ENCODE measurements at places on chromosomes 3 and 15.

- DNase-seq, result no peak
Measured at GRCh38 chr3:187992609-187993008, 161.3 kb upstream of the LPP start.

DNA sequence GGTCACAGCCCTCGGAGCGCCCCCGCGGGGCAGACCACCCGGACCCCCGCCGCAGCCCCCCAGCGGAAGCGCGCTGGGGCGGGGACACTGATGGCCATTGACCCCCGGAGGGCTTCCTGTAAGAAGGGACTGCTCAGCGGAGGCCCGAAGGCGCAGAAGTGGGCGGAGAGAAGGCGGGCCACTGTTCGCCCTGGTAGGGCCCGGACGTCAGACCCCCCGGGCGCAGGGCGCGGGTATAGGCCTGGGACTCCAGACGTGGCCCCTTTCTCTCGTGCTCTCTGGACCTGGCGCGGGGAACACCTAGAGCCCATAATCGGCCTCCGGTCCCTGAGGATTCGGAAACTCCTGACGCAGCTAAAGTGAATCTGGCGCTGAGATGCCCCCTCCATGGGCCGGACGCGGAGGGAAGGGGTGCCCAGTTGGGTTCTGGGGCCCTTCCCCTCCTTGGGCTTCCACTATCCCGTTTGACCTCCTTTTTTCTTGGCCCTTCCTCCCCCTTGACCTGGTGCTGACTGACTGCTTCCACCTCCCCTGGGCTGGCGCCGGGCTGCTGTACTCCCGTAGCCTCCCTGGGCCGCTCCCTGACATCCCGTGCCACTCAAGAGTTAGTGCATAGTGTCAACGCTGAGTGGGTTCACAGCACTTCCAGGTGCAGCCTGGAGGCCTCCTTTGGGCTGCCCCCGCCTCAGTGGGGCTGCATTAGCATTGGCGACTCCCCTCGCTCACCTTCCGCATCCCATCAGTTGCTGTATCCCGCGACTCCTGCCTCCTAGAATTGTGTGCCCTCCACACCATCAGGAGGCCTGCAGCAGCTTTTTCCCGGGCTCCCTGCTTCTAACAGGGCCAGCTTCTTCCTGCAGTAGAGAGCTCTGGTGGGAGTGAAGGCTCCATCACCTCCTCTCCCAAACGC is 694 bp downstream of the ABTB1 start:
- DNase-seq, result peak; percentile 57

DNA sequence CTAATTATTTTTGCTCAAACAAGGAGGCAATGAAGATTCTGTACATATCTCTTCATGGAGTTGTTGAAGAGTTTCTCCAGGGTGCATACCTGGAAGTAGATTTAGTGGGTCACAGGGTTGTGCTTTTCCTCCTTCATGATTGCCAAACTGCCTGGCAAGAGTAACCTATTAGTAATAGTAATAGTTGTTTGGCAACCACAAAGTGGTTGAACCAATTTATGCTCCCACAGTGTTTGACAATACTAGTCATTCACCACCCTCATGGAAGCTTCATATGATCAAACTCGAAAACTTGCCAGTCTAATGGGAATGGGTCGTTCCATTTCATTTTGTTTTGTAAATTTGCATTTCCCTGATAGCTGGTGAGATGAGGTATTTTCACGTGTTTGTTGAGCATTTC is 57.8 kb downstream of the TLE3 start:
- DNase-seq, result no peak

- no peak for DNase-seq
Measured at GRCh38 chr3:64143409-64144130, 81.7 kb downstream of the PRICKLE2 start.

GRCh38 chr3:184314700-184315542 is 515 bp downstream of the EIF4G1 start:
- peak; percentile 60 for DNase-seq

DNA sequence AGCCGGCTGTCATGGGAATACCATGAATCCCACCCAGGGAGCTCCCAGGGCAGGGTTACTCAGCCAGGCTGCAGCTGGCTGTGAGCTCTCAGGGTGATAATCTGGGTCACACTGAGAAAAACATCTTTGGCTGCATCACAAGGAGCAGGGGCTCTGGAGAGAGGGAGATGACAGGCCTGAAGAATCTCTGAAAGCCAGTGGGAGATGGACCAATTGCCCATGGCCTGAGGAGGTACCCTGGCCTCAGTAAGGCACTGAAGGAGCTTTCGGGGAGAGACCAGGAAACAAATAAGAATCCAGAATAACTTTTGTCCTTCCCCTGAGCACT is 28.2 kb upstream of the GOLGA6C start:
- DNase-seq, result no peak

DNA sequence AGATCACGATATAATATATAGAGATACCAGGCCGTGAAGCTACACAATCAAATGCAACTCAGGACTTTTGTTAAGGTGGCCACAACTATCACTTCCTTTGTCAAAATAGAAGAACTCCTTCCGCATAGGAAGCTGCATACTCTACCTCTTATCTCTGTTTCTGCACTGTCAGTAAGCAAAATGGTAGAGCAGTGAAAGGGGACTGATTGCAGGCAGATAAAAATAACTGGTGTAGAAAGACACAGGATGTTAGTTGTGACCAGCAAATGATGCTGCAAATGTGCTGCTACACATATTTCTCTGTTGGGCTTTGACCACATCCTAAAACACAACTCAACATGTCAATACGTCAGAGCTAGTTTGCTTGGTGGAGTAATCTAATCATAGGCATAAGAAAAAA is 16.3 kb upstream of the TRAT1 start:
- no peak for DNase-seq

- DNase-seq, result no peak
Measured at GRCh38 chr15:93146601-93147000, 57.6 kb upstream of the RGMA start.

- DNase-seq, result no peak
Measured at GRCh38 chr3:85030052-85030451, 71.3 kb downstream of the CADM2 start.

- DNase-seq, result no peak
Measured at GRCh38 chr3:167110901-167111300, 269.2 kb downstream of the ZBBX start.

DNA sequence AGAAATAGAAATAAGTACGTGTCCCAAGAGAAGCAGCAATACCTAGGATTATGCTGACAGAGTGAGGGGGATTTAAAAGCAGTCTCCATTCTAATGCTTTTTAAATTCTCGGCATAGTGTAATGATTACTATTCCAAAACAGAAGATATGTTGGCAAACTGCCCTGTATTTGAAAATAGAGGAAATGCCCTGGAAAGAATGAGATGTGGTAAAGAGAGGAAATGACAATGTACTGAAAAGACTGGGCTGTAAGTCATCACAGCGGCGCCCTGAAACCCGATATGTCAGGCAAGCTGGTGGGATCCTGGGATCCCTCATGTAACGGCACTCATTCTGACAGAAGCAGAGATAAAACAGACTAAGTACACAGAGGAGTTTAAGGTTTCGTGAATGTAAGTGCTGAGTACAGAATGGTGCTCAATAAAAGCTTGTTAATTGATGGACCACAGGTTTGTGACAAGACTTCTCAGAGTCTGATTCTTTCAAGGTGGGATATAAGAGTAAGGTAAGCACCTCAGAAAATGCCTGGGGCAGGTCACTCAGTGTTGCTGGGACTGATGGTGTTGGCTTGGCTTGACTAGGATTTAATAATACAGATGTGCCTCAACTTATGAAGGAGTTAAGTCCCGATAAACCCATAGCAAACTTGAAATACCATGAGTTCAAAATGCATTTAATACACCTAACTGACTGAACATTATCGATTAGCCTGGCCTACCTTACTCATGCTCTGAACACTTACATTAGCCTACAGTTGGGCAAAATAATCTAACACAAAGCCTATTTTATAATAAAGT is 91.4 kb downstream of the NFKBIZ start:
- DNase-seq, result no peak

- DNase-seq, result no peak
Measured at GRCh38 chr3:101913168-101913567, 63.9 kb downstream of the NFKBIZ start.

DNA sequence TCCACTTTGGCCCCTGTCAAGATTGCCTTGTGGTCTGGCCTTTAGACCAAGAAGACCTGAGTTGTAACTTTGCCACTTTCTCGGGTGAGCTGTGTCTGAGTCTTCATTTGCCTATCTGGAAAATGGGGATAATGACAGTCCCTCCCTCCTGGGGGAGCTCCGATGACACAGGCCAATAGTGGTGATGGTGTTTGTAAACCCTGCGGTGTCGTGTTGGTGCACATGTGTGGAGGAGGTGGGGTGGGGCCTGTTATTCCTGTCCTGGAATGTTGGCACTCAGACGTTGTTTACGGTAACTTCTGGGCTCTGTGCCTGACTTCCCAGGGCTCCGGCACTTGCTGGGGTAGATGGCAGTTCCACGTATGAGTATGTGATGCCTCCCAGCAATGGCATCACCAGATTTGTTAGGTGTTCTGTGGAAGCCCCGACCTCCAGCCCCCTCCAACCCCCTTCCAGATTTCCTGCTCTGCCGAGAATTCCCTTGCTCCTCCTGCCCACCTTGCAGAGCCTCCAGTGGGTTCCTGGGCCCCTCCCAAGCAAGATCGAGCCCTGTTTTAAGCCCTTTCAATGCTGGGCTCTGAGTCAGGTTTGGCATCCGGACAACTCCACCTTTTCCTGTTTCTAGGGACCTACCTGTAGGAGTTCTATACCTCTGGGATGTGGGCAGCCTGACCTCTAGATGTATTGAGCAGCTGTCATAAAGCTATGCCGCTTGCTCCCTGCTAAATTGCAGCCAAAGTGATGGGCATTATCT is 31.4 kb downstream of the HRH1 start:
- DNase-seq, result no peak

DNA sequence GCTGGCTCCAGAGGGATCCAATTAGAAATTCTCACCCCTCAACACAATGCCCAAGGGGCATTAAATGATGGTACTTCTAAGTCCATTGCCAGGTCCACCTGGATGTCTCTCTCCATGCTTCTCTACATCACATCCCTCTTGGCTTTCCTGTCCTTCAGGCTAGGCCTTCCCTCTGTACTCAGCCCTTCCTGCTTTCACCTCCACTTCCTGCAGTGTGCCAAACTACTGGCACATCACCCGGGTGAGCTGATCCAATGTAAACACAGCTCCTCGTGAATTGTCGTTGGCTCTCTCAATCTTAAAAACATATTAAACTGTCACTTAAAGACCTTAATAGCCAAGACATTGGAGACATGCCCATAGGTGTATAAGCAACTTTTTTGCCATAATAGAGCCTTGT is 4.0 kb downstream of the LMCD1 start:
- DNase-seq, result no peak

- DNase-seq, result no peak
Measured at GRCh38 chr15:33913459-33913858, 54.8 kb upstream of the CHRM5 start.

DNA sequence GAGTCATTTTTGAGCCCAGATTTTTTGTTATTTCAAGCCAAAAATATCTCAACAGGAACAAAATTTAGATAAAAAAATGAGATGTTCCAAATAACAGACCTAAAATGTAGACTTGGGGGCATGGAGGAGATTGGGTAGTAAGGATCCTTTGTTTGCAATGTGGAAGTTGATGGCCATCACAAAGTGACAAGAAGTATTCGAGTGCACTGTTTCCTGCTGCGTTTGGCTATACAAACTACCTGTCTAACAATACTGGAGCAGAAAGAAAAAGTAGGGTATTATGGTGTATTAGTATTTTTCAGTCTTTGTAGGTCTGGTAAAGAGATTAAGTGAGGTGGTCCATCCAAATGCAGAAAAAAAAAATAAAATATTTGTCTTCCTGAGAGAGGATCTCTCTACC is 284.2 kb downstream of the C3orf38 start:
- DNase-seq, result no peak

GRCh38 chr3:113590983-113591382 is 58.6 kb downstream of the SIDT1 start:
- DNase-seq, result no peak

DNA sequence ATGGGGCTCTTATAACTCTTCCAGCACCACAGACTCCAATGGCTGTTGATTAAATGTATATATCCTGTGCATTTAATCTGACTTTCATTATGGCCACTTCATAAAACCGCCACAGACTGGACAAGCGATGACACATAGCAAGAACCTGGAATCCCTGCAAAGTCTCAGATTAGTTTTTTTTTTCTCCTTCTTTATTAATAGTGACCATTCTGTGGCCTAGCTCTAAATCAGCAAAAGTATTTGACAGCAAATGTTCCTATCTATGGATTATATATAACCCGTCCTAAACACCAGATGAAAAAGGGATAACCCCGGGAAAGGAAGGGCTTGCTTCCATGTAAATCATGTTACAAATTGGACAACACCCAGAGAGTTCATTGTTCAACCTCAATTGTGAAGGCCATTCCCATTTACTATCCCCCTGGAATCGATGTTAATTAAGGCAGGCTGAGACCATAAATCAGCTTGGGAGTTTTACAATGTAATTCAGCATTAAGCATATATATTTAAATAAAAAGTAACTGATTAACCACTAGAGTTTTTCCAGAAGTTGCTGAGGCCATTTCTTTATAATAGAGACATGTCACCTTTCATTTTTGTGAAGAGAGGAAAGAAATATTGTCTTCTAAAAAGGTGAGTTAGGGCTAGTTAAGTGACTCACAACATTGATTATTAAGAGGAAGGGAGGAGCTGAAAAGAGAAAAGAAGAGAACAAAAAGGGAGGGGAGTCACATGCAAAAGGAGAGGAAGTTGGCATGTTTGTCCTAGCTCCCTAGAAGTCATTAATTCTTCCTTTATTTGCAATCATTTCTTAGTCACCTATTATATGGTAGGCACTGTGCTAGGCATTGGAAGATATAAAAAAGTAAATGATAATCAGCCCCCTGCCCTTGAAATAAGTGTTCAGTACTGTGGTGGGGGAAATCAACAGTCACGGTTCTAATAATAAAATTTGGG is 26.2 kb downstream of the ALDH1A2 start:
- no peak for DNase-seq

DNA sequence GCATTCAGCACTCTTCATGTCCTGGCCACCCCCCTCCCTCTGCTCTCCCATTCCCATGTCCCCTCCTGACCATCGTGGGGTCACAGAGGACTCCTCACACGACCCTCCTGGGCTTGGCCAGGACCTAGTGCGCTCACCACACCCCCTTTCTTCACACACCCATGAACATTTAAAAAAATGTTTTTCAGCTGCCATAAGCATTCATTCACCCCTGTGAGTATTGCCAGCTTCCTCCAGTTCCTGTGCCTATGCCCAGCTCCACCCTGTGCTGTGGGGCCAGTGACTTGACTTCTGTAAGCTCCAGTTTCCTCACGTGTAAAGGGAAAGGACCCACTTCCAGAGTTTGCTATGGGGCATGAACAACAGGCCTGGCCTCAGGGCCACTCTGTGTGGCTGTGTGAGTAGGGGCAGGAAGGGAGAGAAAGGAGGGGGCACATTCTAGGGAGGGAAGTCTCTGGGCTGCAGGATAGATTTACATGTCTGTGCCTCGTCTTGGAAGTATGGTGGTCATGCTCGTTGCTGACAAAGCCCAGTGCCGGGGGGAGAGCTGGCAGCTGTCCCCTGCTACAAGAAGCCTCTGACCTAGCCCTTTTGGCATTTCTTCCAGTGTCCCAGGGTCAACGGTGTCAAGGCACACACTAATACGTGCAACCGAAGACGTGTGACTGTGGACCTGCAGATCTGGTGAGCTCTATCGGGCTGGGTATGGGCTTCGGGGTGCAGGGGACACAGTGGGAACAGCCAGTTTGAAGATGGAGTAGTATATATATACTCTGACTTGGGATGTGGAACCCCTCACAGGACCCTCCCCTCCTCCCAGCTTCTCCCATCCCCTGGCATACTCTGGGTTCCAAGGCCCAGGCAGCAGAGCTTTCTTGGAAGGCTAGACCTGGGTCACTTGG is 22.8 kb downstream of the ESYT3 start:
- DNase-seq, result no peak

- DNase-seq, result no peak
Measured at GRCh38 chr3:122057671-122058070, 2.5 kb downstream of the CD86 start.

- no peak for DNase-seq
Measured at GRCh38 chr3:158847885-158848284, 46.0 kb downstream of the MFSD1 start.
